ENCODE measurements at places on chromosomes 7 and 10. TPM values are rescaled to one million over a fixed set of nuclear protein-coding genes. Genes with fewer than 3 reads are reported as not detected.

CACNA2D1 gene
- total RNA-seq: 9.7 TPM

GRCh38 chr7:120431016-120431415, 158.0 kb downstream of the KCND2 start:
- no peak for DNase-seq

ARHGAP19 gene
- 3.2 TPM for total RNA-seq

- DNase-seq: peak; percentile 50
Measured at GRCh38 chr7:27196287-27196767, 3.6 kb downstream of the HOXA13 start.

- no peak for DNase-seq
Measured at GRCh38 chr10:130495116-130495862, 359.1 kb downstream of the GLRX3 start.

Measured in MG63 (cell line).